ENCODE measurements at places on chromosomes 1 and 21.

GRCh38 chr1:241156231-241156965, 200.6 kb downstream of the RGS7 start:
- no peak for DNase-seq

DNA sequence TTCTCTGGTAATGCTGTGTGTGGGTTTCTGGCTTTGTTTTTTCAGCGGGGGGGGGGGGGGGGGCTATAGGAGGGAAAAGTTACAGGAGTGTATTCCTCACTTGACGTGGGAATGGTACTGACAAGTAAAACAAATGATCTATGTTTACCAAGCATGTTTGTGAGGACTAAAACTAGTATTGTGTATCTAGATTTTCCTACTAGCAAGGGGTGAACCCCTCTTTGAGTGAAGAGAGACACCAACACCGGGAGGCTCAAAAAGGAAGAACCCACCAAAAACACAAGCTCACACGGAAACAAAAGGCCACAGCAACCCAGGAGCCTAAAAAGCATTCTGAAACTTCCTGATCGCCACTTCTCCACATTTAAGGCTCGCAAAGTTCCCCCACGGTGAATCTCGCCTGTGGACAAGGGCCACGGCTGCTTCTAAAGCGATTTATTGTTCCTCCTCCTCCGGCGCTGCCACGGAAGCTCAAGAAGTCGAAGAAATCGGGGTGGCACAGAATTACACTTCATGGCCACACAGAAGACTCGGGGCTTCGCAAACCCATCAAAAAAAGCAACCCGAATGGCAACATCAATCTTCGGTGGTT, 703 bp downstream of the PUM1 start:
- DNase-seq: peak; percentile 23

GRCh38 chr1:159826441-159827101, at the start of gene SLAMF8:
TSS of gene SLAMF8 (plus strand) at chr1:159826873. CDS start at chr1:159826899, 26 bp downstream.
- peak; percentile 72 for DNase-seq

DNA sequence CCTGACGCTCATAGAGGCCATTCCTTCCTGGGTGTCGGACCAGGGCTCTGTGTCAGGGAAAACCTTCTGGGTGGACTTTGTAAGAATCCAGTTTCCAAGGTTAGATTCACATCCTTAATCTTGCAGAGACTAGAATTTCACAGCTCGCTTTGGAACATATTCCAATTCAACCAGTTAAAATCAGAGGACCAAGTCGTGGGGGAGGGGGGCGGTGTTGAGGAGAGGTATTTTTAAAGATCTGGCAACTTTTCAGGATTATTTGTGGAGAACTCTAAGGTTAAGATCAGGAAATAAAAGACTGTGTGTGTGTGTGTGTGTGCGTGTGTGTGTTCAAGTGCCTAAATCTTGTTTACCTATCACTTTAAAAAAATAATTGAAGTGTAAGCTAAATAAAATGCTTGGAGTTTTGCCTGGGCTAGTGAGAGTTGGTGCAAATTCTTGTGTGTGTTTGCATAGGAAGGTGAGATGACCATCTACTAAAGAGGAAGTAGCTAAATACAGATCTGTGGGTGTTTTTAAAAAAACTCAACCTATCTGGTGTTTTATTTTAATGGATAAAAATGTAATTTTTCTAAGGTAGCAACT, 21.8 kb downstream of the TENT5C start:
- no peak for DNase-seq

- peak; percentile 69 for DNase-seq
Observed at GRCh38 chr1:156797212-156797871, 19.3 kb downstream of the SH2D2A start.

- no peak for DNase-seq
Observed at GRCh38 chr1:219235903-219236481, 62.3 kb downstream of the LYPLAL1 start.

DNA sequence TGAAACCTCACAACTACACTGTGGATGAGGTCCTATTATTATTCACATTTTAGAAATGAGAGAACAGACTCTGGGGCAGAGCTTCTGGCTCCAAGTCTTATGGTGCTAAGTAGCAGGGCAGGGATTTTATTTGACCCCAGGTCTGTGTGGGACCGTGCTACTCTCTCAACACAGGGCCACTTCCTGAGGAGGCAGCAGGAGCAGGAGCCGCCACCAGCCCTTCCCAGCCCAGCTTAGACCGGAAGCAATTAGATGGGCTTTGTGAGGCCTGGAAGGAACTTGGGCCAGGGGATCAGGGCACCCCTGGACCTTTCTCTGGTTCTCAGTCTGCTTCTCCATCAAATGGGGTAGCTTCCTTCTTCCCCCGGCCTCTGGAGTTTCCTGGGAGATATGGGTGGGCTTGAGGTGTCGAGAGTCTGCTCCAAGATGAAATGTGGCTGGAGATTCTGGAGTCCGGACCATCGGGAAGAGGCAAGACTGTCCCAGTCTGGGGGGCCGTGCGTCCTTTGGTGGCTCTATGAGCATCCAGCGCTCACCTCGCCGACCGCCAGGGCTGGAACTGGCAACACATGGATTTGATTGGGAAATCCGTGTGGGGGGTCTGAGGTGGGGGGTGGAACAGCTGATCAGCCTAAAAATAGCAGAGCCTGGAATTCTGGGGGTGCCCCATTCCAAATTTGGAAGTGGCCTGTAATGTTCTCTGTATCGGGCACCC, 136.8 kb downstream of the FOXD2 start:
- DNase-seq: no peak

DNA sequence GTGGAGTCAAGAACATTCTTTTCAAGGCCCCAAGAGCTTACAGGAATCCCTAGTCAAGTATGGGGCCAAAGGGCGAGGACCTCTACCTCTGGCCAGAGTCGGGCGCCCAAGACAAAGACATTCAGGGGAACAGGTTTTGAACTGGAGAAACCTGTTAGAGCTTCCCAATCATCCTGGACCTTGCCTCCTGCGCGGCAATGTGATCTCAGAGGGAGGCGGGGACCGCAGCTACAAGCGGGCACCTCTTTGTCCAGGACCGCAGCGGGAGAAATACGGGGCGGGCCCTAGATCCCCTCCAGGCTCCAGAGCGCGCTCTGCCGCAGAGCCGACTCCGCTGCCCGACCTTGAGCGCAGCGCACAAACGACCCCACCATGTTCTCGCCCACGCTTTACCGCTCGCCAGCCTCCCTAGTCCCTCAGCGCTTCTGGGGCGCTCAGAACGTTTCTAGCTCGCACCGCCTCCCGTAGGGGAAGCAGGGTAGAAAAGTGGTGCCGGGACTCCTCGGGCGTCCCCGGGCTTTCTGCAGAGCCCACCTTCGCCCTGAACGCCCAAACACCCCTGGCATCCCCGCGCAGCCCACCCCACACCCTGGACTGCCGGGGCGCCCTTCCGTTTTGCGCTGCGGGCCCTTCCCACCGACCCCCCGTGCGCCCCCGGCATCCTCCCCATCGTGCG, 28.1 kb downstream of the RABIF start:
- DNase-seq: no peak

DNA sequence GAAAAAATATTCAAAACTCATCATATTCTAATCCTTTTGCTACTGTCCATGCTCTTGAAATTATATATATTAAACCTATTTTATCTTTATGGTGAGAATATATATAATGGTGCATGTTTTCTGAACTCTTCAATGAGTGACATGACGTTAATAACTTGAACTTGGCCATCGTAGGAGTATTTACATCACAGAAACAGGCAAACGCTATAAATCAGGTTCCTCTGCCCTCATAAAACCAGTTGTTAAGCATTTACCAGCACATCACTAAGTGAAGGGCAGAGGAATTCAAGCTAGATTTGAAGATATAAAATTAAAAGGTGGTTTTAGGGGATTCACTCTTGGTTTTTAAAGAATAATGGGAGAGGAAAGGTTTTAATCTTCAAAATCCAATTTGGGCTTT, 20.5 kb downstream of the NID1 start:
- no peak for DNase-seq

DNA sequence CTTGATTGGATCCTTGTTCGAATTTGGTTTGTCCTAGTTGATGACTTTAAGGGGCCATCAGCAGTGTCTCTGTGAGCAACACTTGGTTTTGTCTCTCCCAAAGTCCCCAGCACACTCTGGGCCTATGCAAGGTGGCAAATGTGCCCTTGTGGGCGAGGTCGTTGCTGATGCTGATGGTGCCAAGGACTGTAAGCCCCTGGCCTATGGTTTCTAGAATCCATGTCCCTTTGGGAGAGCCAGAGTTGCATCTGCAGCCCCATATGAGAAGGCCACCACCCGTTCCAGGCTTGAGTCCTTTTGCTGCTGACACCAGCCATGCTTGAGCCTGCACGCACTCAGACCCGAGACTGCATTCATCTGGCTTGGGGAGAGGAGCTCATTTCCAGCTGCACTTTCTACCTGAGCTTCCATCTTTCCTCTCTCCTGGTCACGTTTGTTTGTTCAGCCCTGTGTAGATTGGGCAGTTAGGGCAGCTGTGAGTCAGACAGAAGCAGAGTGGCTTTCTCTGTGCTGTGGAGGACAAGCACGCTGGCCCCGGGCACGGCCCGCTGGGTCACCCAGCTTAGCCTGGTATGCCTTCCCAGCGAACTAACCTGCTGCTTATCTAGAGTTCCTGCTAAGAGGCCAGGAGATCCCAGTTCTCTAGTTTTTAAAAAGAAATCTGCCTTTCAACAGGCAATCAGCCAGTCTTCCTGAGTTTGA, 52.1 kb upstream of the CSF3R start:
- DNase-seq: no peak

DNA sequence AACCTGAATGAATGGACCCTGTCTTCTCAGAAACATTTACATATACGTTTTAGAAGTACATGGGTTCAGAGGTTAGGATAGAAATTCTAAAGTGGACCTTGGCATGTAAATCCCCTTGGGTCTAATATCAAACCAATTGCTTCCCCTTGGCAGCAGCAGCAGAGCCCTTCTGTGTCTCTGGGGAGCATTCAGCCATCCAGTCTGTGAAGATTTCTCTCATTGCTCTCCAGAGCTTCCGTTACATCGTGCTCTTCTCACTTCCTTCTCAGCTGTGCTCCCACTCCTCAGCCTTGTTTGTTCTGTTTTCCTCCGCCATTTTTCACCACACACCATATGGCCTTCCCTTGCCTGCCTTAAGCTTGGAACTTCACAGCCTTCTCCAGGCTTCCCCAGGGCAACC, 61.5 kb upstream of the ATP1B1 start:
- no peak for DNase-seq

GRCh38 chr1:10539411-10540043, 64.8 kb downstream of the PEX14 start:
- no peak for DNase-seq

GRCh38 chr1:177645491-177646190, 324.2 kb downstream of the SEC16B start:
- DNase-seq: no peak

- DNase-seq: no peak
Observed at GRCh38 chr1:28509705-28510272, 3.9 kb downstream of the RCC1 start.

- DNase-seq: no peak
Observed at GRCh38 chr21:42632336-42632751, 21.1 kb upstream of the PDE9A start.

GRCh38 chr1:228302086-228302485, 94.2 kb downstream of the OBSCN start:
- no peak for DNase-seq

GRCh38 chr1:38344716-38345115, 298.1 kb upstream of the POU3F1 start:
- no peak for DNase-seq

DNA sequence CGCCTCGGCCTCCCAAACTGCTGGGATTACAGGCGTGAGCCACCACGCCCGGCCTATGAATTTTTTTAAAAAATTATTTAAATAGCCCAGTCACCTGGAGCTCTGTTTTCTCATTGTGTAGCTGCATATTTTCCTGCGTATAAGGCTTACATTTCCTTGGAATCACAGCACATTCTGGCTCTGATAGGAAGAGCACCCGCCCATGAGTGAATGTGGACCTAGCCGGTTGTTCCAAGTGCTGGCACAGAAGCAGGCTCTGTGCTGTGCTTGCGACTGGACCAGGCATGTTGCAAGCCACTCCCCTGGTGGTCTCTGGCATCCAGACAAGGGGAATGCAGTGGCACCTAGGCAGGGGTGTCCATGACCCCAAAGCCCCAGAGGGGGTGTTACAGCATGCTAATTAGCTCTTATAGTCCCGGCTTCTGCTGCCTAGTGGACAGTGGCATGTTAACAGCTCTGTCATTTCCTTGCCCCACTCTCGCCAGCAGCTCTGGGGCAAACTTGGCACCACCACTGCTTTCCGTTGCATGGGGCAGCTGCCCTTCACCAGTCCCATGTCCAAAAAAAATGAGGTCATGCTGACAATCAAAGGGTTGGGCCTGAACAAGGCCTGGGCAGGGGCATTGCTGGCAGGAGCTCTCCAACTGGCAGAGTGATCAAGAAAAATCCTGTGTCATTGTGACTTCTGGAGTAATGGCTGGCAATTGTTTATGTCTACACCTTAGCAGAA, 5.2 kb upstream of the VTCN1 start:
- DNase-seq: no peak

DNA sequence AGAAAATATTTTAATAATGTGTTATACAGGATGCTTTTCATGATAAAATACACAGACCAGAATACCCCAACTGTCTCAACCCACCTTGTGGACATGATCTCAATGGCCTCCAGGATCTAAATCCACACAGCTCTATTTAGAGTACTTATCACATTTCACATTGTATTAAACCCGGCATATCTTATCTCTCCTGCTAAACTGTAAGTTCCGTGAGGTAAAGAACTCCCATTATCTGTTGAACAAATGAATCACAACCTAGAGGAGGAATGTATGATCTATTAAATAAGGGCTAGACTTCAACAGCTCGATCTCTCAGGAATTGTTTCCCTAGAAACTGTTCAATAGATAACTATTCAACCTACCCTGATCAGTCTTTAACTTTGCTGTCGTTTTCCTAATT, 6.9 kb downstream of the ETV3 start:
- no peak for DNase-seq

Measured in Jurkat, Clone E6-1 (cell line).